Fibroblast of skin of right quadriceps (primary cell): ENCODE measurements at places on chromosomes 7 and 10.

DNA sequence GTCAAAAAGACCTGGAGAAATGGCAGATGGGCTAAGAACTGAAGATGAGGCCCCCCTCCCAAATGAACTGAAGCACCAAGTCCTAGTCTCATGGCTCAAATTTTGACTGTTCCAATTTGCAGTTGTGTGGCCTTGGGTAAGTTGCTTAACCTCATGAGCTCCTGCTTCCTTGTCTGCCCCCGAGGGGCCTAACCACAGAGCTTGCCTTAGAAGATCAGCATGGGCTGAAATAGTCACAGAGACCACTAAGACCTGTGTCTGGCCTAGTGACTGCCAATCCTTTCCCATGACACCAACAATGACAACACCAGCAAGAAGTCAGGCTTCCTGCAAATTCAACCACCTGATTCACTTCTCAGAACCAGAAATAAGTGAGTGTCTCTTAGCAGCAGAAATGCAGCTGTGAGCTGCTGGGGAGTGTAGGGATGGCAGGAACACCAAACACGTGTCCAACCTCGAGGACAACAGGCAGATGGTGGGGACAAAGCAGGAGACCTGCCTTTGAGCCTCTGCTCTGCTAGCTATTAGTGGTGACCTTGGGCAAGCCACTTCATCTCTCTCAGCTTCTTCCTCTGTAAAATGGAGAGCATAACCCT, 23.7 kb downstream of the CRHR2 start:
- no peak for DNase-seq

GRCh38 chr7:94813917-94814316, 93.5 kb upstream of the PPP1R9A start:
- no peak for DNase-seq

- DNase-seq: peak; percentile 0
Measured at GRCh38 chr7:9097565-9098060, 664.2 kb downstream of the NXPH1 start.

- DNase-seq: no peak
Measured at GRCh38 chr10:110572862-110573261, 5.4 kb downstream of the SMC3 start.

DNA sequence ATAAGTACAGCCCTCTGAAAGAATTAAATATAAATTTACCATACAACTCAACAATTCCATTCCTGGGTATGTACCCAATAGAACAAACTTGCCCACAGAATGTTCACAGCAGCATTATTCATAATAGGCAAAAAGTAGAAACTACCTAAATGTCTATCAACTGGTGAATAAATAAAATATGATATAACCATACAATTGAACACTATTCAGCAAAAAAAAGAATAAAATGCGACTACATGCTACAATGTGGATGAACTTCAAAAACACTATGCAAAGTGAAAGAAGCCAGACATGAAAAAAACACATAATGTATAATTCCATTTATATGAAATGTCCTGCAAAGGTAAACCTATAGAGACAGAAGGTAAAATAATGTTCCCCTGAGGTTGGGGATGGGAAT, 2.0 kb upstream of the CPN1 start:
- no peak for DNase-seq

- DNase-seq: no peak
Measured at GRCh38 chr7:44535348-44536064, 5.6 kb downstream of the NPC1L1 start.
